Astrocyte of the hippocampus (primary cell): ENCODE measurements at places on chromosomes 3 and 15.

- DNase-seq: no peak
Measured at GRCh38 chr3:141394560-141394959, 26.3 kb downstream of the ZBTB38 start.

DNA sequence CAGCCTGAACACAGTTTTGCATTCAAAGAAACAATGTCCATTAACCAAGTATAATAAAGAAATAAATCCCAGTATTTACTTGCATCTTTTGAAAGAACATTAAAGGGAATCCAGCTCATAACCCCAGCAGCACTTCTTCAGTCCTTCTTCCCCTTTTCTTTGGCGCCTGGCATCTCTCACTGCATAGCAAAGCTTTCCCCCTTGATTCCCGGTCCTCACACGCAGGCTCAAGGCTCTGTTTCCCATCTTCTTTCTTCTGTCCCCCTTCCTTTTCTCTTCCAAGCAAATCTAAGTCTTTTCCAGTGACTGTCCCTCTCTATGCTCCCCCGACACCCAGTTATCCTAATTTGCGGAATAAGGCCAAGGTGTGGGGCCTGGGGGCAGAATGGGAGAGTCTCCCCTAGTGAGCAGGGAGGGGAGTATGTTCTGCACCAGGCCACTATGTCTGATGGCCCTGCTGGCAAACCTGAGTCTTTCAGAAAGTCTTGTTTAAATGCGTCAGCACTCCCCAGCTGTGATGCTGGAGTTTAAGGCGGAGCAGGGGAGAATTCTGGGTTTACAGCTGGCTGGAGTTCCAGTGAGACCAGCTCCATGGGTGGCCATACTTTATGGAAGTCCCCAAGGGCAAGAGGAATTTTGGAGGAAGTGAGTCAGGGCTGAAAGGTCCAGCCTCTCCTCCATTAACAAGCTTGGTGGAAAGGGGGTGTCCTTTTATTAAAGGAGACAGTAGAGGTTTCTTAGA lies 42.1 kb downstream of the GOLGA6A start:
- peak; percentile 78 for DNase-seq

DNA sequence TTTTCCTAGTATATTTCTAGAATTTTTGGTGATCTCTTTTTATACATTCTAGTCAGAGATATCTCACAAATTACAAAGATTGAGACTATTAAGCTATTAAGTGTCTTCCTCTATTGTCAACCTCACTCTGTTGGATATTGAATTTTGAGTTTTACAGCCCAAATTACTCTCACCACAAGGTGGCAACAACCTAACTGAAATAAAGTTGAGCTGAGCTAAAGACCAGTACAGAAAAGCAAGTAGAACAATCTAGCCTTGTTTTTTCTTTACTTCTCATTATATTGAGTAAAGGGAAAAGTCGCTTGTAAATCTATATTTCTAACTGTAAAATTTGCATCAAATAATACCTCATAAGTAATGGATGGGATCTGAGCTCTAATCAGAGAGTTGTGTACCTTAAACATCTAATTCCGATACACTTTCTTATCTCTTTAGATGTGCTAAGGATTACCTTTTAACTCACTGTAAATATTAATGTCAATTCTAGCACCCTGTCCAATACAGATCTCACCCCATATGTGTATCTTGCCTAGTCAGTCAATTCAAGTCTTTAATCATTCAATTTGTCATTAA lies 13.6 kb upstream of the COMMD2 start:
- DNase-seq: peak; percentile 67

DNA sequence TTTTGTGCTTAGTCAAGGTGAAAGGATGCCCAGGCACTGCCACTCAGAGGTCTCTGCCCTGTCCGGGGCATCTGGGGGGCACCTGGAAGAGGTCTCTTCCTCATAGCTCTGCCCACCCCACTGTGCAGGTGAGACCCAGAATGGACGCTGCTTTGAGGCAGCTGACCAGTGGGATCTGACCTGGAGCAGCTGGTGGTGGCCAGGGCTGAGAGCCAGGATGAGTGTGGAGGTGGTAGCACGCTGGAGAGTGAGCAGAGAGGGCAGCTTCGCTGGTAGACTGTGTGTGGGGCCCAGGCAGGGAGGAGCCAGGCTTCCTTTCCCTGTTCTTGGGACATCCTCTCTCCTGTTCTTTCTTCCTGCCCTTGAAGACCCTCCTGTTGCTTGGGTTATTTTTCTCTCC lies 32.2 kb upstream of the PLA2G4E start:
- DNase-seq: no peak

DNA sequence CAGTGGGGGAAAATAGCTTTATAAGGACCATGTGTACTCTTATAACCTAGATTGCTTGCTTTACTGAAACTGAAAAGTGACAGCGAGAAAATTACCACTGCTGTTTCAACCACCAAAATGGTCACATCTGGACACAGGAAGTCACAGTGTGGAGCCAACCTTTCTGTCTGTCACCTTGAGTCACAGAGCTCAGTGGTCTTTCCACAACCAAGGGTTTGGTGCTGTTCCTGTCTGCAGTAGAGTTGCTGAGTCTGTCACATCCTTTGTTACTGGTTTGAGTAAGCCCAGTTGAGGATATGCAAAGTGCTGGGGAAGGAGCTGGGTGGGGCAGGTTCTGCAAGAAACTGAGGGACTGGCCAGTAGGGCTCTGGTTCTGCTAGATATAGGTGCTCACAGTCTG lies 139.1 kb upstream of the EIF1B start:
- DNase-seq: no peak

DNA sequence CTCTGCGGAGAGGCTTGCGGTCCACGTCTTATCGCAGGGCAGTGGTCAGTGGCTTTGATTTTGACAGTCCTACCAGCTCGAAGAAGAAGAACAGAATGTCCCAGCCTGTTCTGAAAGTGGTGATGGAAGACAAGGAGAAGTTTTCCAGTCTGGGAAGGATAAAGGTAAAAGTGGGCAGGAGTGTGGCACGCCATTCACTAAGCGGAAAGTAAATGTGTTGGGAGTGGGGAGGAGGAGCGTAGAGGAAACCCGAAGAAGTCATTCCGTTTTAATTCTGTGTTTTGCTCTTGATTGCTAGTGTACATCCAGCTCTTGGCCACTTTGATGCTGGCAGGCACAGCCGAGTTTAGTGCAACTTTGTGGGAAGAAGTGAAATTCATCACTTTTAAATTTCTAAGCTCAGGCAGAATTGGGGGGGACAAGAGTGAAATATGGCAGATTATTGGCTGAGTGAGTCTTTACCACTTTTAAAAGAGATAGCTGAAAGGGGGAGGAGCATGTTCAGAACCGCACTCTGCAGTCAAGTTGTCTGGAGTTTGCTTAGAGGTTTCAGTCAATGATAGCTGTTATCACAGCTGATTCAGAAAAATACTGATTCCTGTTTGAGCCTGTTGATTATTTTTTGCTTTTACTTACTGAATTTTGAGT lies 1.8 kb downstream of the ARHGEF26 start:
- peak; percentile 53 for DNase-seq

DNA sequence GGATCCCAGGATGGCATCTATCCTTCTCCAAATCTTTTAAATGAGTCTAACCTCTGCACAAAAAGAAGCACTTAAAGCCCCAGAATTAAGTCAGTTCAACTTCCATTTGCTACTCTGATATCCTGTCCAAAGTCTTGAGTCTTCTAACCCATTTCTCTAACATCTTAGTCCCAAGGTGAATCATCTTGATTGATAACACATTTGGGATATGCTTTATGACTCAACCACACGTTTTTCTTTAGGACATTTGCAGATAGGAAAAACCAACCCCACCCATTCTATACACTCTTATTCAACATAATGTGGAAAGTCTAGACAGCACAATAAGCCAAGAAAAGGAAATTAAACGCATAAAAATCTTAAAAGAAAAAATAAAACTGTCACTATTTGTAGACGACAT lies 18.8 kb upstream of the TEX9 start:
- DNase-seq: no peak

DNA sequence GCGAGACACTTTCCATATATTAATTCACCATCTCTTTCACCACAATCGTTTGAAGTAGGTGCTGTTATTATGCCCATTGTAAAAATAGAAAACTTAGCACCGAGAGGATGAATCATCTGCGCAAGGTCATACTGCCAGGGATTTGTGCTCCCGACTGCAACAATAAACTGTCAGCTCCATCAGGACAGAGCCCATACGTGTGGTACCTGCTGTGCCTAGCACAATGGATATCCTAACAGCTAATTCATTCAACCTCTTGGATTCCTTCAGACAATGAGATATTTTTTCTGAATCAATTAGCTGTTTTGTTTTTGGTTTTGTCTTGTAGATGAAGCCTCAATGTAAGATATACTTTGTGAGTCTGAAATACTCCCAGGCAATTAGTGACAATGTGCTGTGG lies 32.3 kb upstream of the PROK2 start:
- DNase-seq: no peak

DNA sequence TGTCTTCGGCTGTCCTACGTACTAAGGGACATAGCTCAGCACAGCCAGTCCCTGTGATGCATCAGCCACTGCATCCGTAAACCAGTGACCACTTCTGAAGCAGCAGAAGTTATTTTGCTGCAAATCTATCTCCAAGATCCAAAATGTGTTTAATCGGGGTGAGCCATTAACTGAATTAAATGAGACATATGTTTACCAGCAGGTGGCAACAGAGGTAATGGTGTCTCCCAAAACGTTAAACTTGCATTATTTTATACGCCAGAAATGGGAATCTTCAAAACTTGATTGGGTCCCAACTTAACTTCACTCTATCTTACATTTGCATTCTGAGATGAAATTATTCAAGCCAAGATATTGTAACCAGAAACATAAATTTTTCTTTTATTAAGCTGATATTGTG lies 75.3 kb upstream of the BOC start:
- peak; percentile 28 for DNase-seq

- no peak for DNase-seq
Measured at GRCh38 chr15:92462424-92463125, 68.9 kb downstream of the ST8SIA2 start.

DNA sequence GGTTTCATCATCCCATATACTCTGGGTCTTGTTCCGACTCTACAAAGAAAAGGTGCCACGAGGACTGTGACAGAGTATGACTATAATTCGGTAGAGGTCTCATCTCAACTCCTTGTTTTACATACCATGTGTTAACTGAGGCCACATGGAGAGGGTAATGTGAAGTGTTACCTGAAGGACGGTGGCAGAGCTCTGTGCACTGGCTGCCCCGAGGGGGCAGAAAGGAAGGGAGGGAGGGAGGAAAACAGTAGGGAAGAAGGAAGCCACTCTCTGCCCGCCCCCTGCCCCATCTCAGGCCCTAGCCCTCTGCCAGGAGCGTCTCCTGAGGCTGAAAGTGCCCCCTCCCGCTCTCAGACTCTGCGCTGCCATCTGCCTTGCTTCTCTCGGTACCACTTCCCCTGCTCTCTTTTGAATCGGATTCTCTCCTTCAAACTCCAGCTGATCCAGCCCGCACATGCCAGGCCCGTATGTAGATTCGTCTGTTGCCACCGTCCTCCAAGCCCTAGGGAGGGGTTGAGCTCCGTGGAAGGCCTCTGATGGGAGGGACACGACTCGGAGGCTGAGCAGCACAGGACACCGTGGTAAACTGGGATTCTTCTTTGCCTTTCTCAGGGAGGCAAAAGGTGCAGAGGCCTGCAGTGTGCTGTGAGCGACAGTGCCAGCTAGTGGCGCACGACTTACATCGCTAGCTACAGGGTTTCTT lies 70.5 kb upstream of the ATP10A start:
- DNase-seq: peak; percentile 91

- peak; percentile 22 for DNase-seq
Measured at GRCh38 chr3:184805351-184806038, 6.5 kb upstream of the VPS8 start.

GRCh38 chr3:9026320-9027045 lies 63.2 kb upstream of the RAD18 start:
- no peak for DNase-seq

DNA sequence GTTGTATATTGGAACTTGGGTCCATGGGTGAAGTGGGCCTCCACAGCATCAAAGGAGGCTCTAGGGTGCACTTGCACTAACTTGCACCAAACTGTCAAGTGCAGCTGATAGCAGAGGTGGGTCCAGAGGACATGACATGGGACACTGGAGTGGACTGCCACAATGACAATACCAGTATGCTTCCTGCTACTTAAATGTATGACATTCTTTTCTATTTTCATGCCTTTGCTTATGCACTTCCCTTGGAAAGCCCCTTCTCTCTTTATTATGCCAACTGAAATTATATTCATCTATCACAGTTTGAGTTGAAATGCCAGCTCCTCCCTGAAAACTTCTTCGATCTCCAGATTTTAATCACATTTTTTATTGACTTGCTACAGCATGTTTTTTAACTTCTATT lies 101.8 kb downstream of the CFAP20DC start:
- DNase-seq: no peak

DNA sequence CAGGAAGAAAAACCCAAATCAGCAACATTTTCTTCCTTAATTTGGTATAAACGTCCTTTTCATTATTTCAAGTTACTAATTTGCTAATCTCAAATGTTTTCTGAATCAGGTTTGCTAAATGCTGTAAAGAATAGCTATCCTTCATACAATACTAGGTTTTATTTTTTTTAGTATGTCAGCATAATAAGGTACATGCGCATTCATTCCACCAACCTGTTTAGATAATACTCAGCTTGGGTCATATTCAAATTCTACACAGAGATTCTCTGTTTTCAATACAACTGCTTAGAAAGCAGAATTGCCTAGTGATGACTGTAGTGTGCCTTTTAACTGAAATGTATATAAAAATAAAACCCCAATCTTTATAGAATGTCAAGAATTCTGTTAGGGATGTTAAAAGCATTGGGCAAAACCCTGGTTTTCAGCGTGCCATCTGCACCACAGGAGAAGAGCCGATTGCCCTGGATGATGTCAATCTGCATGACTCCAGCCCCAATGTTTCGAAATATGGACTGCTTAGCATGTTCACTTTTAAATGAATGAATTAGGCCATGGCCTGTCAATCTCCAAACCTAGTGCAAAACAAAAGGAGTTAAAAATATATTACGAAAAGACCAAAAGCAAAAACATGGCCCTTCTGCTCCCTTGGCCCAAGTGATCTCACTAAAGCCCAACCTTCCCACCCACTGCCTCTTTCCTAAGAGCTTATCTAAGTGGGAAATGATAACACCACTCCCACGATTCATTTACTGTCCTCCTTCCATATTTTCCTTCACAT lies 107.4 kb downstream of the GLDN start:
- DNase-seq: no peak

DNA sequence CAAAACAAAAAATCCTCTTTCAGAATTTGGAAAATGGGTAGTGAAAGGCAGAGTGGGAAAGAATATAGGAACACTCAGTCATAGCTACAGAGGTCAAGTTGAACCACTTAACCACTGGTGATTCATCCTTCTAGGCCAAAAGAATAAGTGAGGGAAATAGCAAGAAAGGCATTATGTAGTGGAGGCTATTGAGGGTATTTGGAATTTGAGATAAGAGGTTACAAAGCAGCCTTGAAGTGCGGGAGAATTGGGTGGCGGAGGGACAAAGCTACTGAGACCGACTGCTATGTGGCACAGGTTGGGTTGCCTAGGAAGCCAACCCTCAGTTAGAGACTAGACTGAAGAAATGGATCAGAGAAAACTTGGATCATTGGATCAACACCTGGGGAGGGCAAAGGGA lies 109.5 kb downstream of the SYNPR start:
- DNase-seq: peak; percentile 87
